ENCODE measurements at places on chromosomes 4 and X. TPM values are rescaled to one million over a fixed set of nuclear protein-coding genes. Genes with fewer than 3 reads are reported as not detected.

Gene POLN
- total RNA-seq, result 2.2 TPM

Gene ABLIM2
- total RNA-seq, result 1.5 TPM

Gene HPGD
- not detected for total RNA-seq

Gene TRPC3
- total RNA-seq, result not detected

Gene FREM3
- total RNA-seq, result 0.09 TPM

Gene SNCA
- total RNA-seq, result 121 TPM

Gene UGT2B10
- total RNA-seq, result not detected

Gene HS6ST2
- not detected for total RNA-seq

Gene S100G
- total RNA-seq, result not detected

Gene GPR78
- not detected for total RNA-seq

Gene FAM236B
- total RNA-seq, result not detected

Gene SHROOM2
- 11.0 TPM for total RNA-seq

Gene GRID2
- total RNA-seq, result not detected

Gene NLGN4X
- total RNA-seq, result 2.0 TPM

Gene RNF212
- 0.54 TPM for total RNA-seq

Gene CDS1
- total RNA-seq, result under 0.01 TPM

Gene INTU
- total RNA-seq, result 2.8 TPM

Gene PNMA5
- total RNA-seq, result not detected

Gene SMARCA5
- 52.3 TPM for total RNA-seq

Gene STPG2
- total RNA-seq, result 0.17 TPM
